Aorta (tissue), 5 donors: ENCODE measurements at places on chromosomes 7 and 10. TPM values are rescaled to one million over a fixed set of nuclear protein-coding genes. Genes with fewer than 3 reads are reported as not detected.
A peak's percentile ranks its signal among the peaks of the same experiment; 100 is the strongest.

DNA sequence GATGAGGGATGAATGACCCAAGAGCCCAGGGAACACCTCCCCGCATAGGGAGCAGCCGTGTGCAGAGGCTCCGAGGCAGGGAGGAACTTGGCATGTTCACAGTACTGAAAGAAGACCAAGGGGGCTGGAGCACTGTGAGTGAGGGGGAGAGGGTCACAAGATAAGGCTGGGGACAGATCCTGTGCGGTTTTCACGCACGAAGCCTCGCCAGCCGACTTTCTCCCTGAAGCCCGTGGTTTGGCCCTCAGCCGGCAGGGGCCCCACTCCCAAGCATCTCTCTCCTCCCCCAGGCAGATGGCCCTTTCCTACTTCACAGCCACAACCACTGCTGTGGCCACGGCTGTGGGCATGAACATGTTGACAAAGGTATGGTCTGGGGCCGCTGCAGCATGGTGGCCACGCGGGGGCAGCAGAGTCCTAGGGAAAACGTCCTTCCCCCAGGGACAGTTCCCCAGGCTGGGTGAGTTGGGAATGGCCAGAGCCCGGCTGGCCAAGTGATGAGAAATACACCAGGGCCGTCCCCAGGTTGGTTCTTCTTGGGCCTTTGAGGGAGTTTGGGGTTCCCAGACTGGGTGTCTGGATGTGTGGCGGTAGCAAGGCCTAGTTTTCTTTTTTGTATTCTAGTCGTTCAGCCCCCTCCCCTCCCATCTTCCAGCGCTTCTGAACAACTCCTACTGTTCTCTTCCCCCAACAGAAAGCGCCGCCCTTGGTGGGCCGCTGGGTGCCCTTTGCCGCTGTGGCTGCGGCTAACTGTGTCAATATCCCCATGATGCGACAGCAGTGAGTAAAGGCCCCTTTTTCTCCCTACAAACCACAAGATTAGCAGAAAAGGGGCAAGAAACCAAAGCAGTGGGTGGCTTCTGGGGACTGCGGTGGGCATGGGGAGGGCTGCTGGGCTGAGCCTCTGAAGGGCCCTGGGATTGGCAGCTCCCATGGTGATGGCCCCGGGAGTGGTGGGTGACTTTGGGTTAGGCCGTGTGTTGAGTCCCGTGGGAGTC is 14.4 kb upstream of the WBP1L start:
- peak; percentile 93 for DNase-seq

DNA sequence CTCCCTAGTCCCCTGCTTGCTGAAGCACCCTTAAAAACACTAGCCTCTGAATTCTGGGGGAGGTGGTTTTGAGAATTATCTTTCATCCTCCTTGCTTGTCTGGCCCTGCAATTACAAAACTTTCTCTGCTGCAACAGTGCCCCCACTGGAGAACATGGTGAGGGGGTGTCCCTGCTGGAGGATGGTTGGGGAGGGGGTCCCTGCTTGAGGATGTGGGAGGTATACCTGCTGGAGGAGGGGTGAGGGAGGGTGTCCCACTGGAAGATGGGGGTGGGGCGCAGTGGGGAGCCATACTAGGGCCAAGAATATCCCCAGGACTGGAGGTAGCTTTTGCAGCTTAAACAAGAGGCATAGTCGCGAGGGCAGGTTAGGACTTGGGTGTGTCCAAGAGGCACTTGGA is 3.2 kb upstream of the POLM start:
- peak; percentile 67 for DNase-seq

GRCh38 chr10:101019440-101019703 is 11.6 kb downstream of the PDZD7 start:
- DNase-seq: no peak

SLC18A3 gene
- polyA plus RNA-seq: not detected

SGCE gene
- polyA plus RNA-seq: 105 TPM

- DNase-seq: no peak
These were observed 152.4 kb upstream of the ADO start for GRCh38 chr10:62652114-62652513.

UCN3 gene
- polyA plus RNA-seq: not detected

DNA sequence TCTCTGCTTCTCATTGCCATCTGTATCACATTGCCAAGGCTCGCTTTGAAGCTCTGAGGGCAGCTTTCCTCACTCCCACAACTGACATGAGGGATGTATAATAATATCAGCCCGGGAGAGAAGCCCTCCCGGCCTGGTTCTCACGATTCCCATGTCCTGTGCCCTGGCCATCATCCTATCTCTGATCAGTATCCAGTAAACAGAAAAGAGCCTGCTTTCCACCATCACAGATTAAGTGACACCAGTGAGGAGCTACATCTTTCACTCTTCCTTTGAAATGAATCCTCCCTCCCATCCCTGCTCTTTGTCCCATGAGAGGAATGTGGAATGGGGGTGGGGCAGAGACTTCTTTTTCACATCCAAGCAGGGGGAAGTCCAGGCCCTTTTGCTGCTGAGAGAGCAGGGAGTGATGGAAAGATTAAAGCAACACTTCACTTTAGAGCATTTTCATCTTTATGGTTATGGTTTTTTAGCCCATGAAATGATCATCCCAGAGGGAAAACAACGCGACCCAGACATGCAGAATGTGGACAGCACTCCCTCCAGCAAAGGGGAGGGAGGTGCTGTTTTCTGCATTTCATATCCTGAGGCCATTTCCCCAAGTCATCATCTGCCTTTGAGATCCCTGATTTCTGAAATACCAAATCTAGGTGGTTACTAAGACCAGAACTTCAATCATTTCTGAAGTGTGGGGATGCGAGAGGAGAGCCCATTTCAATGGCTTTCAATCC is 84.6 kb upstream of the LYZL1 start:
- no peak for DNase-seq
